Activated CD4-positive, alpha-beta T cell treated with anti-CD3 and anti-CD28 coated beads for 36 hours (primary cell): ENCODE measurements at places on chromosomes 6 and 20. TPM values are rescaled to one million over a fixed set of nuclear protein-coding genes. Genes with fewer than 3 reads are reported as not detected.

GRCh38 chr20:21322083-21322710 lies 19.1 kb downstream of the XRN2 start:
- DNase-seq = no peak

- no peak for DNase-seq
These were observed 67.6 kb upstream of the MPC1 start for GRCh38 chr6:166450167-166450873.

Gene LPA
- not detected for total RNA-seq

DNA sequence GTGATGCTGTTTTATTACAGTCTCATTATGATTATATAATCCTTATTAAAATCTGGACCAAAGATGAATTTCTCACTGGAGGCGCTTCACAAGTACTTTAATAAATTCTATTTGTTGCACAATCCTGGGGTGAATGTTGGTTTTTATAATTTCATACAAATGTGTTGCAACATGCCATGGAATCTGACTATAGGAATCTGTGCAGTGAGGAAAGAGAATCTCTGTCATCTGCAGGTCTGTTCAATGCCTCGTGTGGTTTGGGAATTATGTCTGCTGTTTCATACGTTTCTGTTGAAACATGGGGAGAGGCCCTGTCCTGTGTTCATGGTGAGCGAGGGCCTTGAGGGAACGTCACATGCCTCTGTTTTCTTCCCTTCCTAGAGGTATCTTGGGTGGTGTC lies 277.3 kb downstream of the CDH4 start:
- no peak for DNase-seq

Gene TFAP2D
- total RNA-seq = not detected

DNA sequence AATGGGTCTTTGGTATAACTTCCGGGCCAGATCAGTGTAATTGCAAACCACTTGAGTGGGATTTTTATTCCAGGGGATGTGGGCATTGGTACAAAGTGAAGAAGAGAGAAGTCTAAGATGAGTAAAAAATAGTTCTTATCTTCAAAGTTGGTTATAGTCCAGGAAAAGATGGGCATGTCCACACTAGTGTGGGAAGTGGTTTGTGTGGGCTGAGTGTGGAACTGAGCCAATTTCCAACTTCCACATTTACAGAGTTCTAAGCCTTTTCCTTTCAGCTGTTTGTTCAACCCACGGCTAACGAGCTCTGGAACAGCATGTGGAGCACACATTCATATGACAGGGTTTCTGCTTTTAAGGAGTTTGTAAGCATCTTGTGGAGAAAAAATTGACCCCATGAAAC lies 72.3 kb upstream of the IFNGR1 start:
- no peak for DNase-seq

DNA sequence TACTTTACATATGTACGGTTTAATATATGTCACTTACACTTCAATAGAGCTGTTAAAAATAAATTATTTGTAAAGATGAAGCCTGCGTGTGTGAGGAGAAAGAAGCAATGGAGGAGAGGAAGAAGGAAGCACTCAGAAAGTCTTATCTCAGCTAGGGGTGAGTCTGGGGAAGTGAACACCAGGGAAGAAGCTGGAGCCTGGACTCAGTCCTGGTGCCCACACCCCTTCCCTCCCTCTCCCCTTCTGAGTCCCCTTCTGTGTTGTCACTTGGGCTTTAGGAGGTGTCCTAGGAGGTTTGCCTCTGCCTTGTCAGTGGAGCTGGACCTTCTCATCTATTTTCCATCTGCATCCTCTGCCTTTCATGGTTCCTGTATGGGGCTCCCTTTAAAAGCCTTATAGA lies 1.9 kb downstream of the SIRPB2 start:
- no peak for DNase-seq

Gene DEFB124
- not detected for total RNA-seq

Gene SPATS1
- not detected for total RNA-seq

DNA sequence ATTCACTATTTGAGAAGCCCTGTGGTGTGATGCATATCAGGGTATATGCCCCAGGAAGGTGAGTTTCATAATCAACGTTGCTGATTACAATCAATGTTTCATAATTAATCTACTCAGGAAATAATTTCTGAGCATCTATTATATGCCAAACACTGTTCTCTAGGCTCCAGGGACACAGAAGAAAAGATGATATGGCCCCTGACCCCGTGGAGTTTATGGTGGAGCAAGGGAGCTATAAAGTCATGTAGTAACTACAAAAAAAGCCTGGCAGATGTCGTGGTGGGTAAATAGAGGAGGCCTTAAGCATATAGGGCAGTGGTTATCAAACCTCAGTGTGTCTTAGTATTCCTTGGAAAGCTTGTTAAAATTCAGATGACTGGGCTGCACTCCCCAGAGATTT lies 40.1 kb upstream of the BCAS1 start:
- DNase-seq = no peak

Gene OPRM1
- not detected for total RNA-seq

DNA sequence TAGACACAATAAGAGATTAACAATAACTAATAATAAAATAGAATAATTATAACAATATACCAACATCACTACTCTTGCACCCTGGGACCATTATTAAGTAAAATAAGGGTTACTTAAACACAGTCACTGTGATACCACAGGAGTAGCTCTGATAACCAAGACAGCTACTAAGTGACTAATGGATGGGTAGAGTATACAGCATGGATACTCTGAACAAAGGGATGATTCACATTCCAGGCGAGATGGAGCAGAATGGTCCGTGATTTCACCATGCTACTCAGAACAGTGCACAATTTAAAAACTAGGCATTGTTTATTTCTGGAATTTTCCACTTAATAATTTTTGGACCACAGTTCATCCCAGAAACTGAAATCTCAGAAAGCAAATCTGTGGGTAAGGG lies 80.0 kb upstream of the FUT9 start:
- DNase-seq = no peak

DNA sequence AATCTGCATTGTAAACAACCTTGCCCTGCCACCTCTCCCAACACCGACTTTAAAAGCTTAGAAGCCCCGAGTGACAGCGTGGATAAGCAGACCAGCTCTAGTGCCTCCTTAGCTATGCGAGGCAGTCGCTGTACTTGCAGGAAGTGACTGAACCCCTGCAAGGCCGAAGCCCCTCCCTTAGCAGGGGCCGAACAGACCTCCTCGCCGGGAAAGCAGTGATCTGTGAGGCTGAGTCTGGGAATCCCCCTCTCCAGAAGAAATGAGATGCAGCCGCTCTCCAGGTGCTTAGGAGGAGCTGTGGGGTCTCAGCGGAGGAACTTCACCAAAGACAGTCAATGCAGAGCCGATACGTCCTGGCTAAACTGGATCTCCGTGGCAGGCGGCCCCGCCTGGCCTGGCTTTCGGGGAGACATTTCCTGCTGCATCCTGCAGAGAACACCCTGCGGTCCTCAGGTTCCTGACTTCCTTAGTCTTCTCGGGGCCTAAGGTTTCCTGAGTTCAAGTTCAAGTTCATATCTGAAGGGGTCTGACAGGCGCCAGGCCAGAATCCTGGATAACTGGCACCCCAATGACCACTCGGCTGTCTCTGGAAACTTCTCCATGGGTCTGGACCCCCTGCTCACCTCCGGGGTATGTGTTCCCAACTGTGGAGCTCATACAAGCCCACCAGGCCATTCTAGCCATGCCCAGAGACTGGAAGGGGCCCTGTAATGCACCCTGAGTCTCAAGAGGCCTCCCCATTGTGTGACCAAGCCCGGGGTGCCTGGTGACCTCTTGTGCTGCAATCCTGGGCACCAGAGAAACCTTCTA lies 20.4 kb upstream of the FRMD1 start:
- no peak for DNase-seq

DNA sequence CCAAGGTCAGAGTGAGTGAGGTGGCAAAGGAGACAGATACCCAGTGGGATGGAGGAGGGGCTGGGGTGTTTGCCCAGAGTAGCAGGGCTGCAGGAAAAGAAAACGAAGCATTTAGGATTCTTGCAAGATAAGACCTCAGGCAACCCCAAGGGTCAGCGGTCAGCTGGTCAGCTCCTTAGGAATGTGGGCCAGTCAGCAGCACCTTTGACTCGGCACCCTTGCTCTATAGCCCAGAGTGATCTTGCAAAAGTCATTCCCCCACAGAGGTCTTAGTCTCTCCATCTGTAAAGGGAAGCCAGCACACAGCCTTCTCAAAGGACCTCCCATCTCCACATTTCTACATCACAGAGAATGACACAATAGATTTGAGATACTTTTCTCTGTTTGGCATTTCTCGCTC lies 56.7 kb downstream of the VEGFA start:
- DNase-seq = no peak

Gene LST1
- total RNA-seq = 9.1 TPM

GRCh38 chr6:111663692-111664564 lies 58.2 kb upstream of the TRAF3IP2 start:
- DNase-seq = no peak

Gene PPP1R3G
- total RNA-seq = 0.11 TPM

DNA sequence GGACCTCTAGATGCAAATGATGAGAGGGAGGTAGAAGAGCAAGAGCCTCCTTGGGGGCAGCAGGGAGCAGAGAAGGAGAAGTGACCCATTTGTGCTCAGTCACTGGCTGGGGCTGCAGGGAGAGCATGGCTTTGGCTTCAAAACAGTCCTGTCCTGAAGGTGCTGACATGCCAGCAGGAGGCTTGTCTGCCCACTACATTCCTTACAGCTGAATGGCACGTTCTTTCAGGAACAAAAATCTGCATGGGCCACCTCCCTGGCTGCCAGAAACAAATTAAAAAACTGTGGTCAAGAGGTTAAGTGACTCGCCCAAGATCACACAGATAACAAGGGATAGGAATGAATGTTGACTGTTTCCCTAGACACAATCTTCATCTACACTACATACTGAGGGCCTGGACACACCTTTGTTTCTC lies 188.8 kb downstream of the HIVEP2 start:
- no peak for DNase-seq

- no peak for DNase-seq
These were observed 44.9 kb downstream of the MYT1 start for GRCh38 chr20:64209148-64209547.

GRCh38 chr20:62595069-62595468 lies 47.2 kb upstream of the SLCO4A1 start:
- DNase-seq = no peak

DNA sequence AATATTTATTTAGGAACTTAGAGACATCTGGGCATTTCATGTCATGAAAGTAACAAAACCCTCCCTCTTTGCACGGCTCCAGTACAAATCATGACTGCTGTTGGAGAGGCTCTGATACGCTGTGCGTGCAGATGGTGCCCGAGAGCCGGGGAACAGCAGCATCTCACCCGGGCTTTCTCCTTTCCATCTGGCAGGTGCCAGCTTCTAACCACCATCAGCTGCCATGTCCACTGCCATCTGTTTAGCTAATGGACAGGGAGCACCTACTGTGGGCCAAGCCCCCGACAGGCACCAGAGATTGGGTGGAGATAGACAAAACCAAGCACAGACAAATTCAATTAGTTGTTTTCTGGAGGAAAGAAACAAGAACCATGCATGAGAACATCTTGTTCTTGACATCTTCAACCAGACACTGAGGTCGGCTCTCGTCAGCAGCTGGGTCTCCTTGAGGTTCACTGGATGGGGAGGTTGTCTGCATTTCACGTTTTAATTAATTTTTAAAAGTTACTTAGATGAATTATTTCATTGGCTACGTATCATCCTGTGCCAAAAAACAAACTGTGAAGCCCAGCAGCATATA lies 323.7 kb downstream of the THBS2 start:
- DNase-seq = no peak

DNA sequence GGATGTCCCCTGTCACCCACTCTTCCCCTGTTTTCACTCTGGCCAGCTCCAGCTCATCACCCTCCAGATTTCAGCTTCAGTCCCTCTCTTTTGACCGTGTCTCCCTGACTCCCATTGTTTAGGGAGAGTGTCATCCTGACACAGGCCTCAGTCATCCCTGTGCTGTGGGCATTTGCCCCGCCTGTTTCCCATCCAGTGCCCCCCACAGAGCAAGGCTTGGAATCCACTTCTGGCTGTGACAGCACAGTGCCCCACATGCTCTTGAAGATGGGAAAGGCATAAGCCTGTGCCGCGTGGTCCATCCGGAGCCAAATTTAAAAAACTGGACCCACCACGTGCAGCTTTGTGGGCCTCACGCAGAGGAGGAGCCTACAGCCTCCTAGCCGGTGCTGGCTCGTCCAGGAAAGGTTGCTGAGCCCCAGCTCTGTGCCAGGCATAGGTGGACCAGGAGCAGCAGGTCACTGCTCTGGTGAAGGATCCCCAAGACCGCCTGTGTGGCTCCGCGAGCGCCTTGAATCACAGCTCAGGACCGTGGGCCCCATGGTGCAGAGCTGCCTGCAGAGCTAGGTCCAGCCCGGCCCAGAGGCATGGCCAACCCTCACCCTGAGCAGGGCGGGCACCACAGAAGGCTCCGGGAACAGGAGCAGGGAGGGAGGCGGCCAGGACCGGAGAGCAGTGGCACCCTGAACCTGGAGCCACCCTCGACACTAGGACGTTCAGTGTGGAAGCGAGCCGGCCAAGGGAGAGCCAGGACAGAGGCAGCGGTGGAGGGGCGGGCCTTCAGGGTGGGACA lies 172.8 kb downstream of the CDH4 start:
- no peak for DNase-seq

GRCh38 chr6:166467436-166468000 lies 84.8 kb upstream of the MPC1 start:
- DNase-seq = no peak

Gene SLA2
- total RNA-seq = 52.6 TPM

DNA sequence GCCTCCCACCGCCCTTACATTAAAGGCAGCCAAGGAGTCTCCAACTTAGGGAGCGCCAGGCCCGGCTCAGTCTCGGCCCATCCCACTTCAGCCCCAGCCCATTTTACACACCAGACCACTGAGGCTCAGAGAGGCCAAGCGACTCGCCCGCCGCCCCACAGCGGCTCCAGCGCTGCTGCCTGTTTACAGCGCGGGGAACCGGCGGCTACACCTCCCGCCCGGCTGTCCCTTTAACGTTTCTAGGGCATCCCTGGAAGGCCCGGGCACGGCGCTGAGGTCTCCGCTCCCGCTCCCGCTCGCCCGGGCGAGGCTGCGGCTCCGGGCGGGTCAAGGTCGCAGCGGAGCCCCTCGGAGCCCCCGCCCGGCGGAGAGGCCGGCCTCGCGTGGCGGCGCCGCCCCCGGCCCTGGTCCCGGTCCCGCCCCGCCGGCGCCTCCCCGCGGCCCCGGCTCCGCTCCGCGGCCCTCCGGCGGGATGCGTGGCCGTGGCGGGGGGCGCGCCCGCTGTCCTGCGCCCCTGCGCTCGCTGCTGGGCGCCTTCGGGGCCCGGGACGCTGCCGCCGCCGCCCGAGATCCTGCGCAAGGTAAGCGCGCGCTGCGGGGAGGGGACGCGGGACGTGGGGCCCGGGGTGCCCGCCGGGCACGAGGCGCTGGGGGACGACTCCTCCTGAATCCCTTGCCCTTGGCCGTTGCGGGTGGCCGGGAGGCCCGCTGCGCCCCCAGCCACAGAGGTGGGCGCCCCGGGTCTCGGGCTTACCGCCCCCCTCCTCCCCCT lies 27.1 kb upstream of the PHACTR3 start:
- no peak for DNase-seq

GRCh38 chr20:35839904-35840303 lies 68.1 kb downstream of the PHF20 start:
- no peak for DNase-seq

GRCh38 chr6:168171673-168172353 lies 92.8 kb upstream of the FRMD1 start:
- no peak for DNase-seq
